Central memory CD8-positive, alpha-beta T cell (primary cell): ENCODE measurements at places on chromosomes 3 and 15.

DNA sequence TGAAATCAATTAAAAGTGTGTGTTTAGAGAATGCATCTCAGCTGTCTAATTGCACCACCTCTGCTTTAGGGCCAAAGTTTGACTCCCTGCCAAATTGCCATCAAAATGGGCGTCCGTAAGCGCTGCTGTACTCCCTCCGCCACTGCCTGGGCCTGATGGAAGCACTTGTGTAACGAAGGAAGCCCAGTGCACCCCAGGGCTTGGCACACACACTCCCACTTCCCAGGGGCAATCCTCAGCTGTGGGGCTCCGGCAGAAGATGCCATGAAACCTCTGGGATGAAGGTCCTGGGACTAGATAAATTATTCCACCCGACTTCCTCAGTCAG lies 137.8 kb downstream of the RORA start:
- H3K27ac ChIP-seq, result no peak overlapping the region
- no peaks in the 10 kb centered on the region for H3K36me3 ChIP-seq
- no peak overlapping the region for H3K4me3 ChIP-seq
- H3K4me1 ChIP-seq, result no peaks in the 10 kb centered on the region
- H3K27me3 ChIP-seq, result peaks cover 34% of the 10 kb centered on the region

DNA sequence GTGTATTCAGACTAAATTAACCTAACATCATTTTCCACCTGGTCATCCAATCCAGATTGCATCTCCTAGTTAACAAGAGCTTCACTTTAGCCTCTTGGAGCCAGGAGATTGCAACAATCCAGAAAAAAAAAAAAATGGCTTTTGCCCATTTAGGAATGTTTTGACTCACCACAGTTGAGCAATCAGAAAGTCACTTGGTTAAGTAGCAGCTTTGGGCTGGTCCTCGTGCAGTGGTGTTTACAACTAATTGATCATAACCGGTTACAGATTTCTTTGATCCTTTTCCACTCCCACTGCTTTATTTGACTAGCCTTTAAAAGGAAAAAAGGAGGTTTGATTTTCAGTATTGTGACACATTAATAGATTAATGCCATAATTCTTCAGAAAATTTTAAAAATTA lies 688.8 kb upstream of the CCDC54 start:
- no peaks in the 10 kb centered on the region for H3K4me1 ChIP-seq
- no peak overlapping the region for H3K27ac ChIP-seq
- H3K27me3 ChIP-seq, result peaks cover 1% of the 10 kb centered on the region
- H3K36me3 ChIP-seq, result peaks cover 1% of the 10 kb centered on the region

- H3K36me3 ChIP-seq, result no peaks in the 10 kb centered on the region
- H3K4me3 ChIP-seq, result no peak overlapping the region
Measured at GRCh38 chr3:37855363-37855970, 6.2 kb upstream of the CTDSPL start.

DNA sequence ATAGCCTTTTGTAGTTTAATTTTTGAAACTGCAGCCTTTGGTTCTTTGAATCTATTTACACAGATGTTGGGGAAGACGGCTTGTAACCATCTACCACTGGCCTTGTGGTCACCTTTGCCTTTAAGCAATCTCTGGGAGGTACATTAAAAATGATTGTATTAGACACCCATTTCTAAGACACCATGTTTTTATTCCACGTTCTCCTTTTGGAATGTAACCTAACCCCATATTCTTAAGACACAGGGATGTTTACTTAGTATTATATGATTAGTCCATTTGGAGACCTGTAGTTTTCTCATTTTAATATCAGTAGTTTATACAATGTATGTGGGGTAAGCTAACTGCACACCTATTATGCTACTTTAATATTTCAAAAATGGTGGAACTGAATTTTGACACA lies 175.1 kb upstream of the PLSCR5 start:
- no peaks in the 10 kb centered on the region for H3K36me3 ChIP-seq
- H3K4me3 ChIP-seq, result no peak overlapping the region
- no peak for DNase-seq
- H3K27me3 ChIP-seq, result no peaks in the 10 kb centered on the region
- no peaks in the 10 kb centered on the region for H3K4me1 ChIP-seq
- H3K27ac ChIP-seq, result no peak overlapping the region

GRCh38 chr15:83365370-83365938 lies 81.0 kb upstream of the BNC1 start:
- peaks cover 1% of the 10 kb centered on the region for H3K36me3 ChIP-seq
- H3K27me3 ChIP-seq, result peaks cover 73% of the 10 kb centered on the region
- peaks cover 14% of the 10 kb centered on the region for H3K4me1 ChIP-seq

DNA sequence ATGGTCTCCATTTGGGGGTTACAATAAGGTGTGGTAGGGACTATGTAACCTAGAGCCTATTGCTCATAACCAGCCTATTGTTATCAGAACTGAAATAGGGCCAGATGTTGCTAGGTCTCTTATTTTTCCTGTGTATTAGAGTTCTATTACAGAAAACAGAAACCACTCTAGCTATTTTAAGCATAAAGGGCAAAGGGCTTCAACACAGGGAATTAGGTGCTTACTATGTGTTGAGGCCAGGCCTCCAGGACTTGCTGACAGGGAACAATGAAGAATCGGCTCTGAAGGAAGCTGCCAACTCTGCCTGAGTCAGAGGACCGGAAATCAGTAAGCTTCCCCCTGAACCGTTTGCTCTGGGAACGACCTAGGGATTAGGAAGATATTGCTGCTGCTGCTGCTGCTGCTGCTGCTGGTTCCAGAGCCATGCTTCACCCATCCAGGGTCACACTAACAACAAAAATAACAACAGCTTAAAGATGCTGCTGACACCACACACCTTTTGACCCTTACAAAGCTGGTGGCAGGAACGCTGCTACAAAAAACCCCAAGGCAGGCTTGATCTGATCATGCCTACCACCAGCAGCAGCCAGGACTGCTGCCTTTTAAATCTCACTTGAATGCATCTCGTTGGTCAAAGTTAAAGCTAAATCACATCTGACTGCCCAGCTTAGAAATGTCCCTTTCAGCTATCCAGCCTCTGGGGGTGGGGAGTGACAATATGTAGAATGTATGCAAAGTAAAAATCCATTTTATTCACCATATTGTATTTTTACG lies 276.9 kb upstream of the IL12A start:
- no peak overlapping the region for H3K4me3 ChIP-seq
- no peaks in the 10 kb centered on the region for H3K4me1 ChIP-seq
- no peaks in the 10 kb centered on the region for H3K36me3 ChIP-seq
- no peak overlapping the region for H3K27ac ChIP-seq
- DNase-seq, result no peak

- no peak overlapping the region for H3K4me3 ChIP-seq
- no peaks in the 10 kb centered on the region for H3K36me3 ChIP-seq
Measured at GRCh38 chr3:88912294-88912877, 195.0 kb upstream of the EPHA3 start.

GRCh38 chr3:87361271-87361670 lies 84.9 kb upstream of the POU1F1 start:
- H3K4me3 ChIP-seq, result no peak overlapping the region
- H3K36me3 ChIP-seq, result no peaks in the 10 kb centered on the region
- peaks cover 16% of the 10 kb centered on the region for H3K27me3 ChIP-seq
- no peak for DNase-seq

DNA sequence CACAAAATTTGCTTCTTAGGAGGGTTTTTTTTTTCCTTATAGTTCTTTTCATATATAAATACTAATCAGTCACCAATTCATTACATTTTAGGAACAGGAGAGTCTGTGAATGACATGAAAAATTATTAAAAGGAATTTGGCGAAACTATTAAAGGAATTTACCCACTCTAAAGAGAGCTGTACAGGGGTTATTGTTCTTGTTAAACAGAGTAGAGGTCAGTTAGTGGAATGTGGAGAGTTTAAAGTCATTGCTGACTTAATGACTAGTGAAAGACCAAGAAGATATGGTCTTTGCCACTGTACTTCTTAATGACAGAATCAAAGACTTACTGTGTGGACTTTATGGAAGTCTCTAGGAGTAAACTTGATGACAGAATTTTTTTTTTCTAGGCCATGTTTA lies 333.6 kb upstream of the C2CD4B start:
- no peaks in the 10 kb centered on the region for H3K4me1 ChIP-seq
- H3K27me3 ChIP-seq, result peaks cover 7% of the 10 kb centered on the region
- H3K4me3 ChIP-seq, result no peak overlapping the region

GRCh38 chr15:75107908-75108838 lies 84.8 kb downstream of the PPCDC start:
- H3K36me3 ChIP-seq, result no peaks in the 10 kb centered on the region
- H3K4me3 ChIP-seq, result peak overlapping the region; percentile 50
- DNase-seq, result peak; percentile 25
- no peaks in the 10 kb centered on the region for H3K27me3 ChIP-seq
- peak overlapping the region; percentile 68 for H3K27ac ChIP-seq
- peaks cover 33% of the 10 kb centered on the region for H3K4me1 ChIP-seq

DNA sequence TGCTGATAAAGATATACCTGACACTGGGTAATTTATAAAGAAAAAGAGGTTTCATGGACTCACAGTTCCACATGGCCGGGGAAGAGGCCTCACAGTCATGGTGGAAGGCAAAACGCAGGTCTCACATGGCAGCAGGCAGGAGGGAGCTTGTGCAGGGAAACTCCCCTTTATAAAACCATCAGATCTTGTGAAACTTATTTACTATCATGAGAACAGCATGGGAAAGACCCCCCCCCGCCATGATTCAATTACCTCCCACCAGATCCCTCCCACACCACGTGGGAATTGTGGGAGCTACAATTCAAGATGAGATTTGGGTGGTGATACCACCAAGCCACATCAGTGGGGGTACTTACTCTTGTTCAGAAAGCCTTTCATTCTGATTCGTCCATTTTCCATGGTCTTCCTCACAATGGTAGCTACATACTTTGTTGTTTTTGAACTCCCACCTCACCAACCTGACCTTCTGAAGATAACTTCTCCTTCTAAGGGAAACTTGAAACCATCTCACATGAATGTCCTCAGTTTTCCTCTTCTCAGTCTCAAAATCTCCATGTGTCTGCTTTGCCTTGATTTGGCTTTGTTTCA lies 275.6 kb upstream of the PROK2 start:
- no peaks in the 10 kb centered on the region for H3K4me1 ChIP-seq
- H3K4me3 ChIP-seq, result no peak overlapping the region
- H3K27ac ChIP-seq, result no peak overlapping the region
- H3K36me3 ChIP-seq, result peaks cover 2% of the 10 kb centered on the region
- H3K27me3 ChIP-seq, result no peaks in the 10 kb centered on the region
- DNase-seq, result no peak

GRCh38 chr15:41557673-41558399 lies 1.2 kb upstream of the TYRO3 start:
- peak overlapping the region; percentile 85 for H3K4me3 ChIP-seq
- peak overlapping the region; percentile 85 for H3K27ac ChIP-seq
- peaks cover 9% of the 10 kb centered on the region for H3K36me3 ChIP-seq
- peaks cover 19% of the 10 kb centered on the region for H3K27me3 ChIP-seq
- peak; percentile 69 for DNase-seq
- H3K4me1 ChIP-seq, result peaks cover 24% of the 10 kb centered on the region
